NCI-H774 (cell line): ENCODE measurements at places on chromosomes 2 and 18.

GRCh38 chr2:191811807-191812602, 34.9 kb downstream of the CAVIN2 start:
- peak; percentile 46 for DNase-seq

GRCh38 chr2:135874777-135875365, 1.4 kb downstream of the MCM6 start:
- DNase-seq: no peak

DNA sequence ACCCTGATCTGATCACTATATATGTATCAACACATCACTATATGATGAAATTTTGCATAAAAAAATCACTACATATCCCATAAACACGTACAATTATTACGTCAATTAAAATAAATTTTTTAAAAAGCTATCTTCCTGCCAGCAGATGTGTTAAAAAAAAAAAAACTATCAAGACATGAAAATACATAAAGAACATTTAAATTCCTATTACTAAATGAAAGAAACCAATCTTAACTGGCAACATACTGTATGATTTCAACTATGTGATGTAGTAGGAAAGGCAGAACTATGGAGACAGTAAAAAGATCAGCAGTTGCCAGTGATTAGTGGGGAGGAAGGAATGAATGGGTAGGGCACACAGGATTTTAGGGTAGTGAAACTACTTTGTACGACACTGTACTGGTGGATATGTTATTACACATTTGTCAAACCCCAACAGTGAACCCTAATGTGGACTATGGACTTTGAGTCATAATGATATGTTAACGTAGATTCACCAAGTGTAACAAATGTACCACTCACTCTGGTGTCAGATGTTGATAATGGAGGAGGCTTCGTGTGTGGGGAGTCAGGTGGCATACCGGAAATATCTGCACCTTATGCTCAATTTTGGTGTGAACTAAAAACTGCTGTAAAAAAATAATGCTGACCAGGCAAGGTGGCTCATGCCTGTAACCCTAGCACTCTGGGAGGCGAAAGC, 27.4 kb downstream of the USP34 start:
- DNase-seq: no peak

- no peak for DNase-seq
These were observed 400.3 kb upstream of the HNRNPA3 start for GRCh38 chr2:176812246-176812775.
